ENCODE measurements at places on chromosomes 12 and 14.

- DNase-seq = peak; percentile 66
Observed at GRCh38 chr14:105315211-105315721, 718 bp downstream of the PACS2 start.

DNA sequence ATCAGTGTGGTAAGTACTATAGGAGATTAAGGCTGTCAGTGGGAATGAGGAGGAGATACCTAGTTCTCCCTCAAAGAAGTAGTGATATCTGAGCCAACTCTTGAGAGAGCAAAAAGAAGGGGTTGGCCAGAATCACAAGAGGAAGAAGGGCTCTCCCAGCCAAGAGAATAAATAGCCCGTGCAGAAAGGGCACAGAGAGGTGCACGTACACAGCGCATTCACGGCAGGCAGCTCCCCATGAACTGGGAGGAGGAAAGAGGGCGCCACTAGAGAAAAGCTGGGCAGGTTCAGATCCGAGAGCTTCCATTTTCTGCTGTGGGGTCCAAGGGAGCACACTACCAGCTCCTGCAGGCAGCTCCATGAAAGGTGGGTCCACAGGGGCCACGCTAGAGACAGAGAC lies 59.9 kb downstream of the PPP2R5E start:
- no peak for DNase-seq

GRCh38 chr14:105367116-105368031 lies 31.0 kb upstream of the TEX22 start:
- DNase-seq = no peak

GRCh38 chr12:51482929-51483697 lies 58.5 kb downstream of the SLC4A8 start:
- peak; percentile 23 for DNase-seq

Data from hematopoietic multipotent progenitor cell treated with erythropoietin and hydrocortisone succinate and interleukin-3 and kit ligand, for 4 days (in vitro differentiated cells).